ENCODE measurements at places on chromosomes 5 and 9.

DNA sequence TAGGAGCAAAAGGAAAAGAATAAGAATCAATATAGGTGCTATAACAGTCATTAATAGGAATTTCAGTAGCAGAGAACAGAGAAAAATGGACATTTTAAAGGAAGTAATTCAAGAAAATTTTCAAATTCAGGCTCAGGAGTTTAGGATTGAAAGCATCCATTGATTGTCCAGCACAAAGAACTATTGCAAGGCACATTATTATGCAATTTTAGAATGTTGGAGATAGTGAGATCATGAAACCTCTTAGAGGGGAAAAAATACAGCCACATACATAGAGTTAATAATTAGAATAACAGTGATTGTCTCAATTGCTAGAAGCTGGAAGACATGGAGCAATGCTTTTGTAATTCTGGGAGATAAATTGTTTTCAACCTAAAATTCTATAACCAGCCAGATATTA is 31.5 kb downstream of the CNTLN start:
- H3K36me3 ChIP-seq, result peaks cover 23% of the 10 kb centered on the region
- no peak overlapping the region for H3K27ac ChIP-seq
- H3K27me3 ChIP-seq, result no peaks in the 10 kb centered on the region
- no peak overlapping the region for H3K4me3 ChIP-seq
- no peaks in the 10 kb centered on the region for H3K4me1 ChIP-seq

GRCh38 chr9:13432904-13433303 is 153.4 kb upstream of the MPDZ start:
- no peaks in the 10 kb centered on the region for H3K4me1 ChIP-seq
- H3K36me3 ChIP-seq, result no peaks in the 10 kb centered on the region
- no peak overlapping the region for H3K4me3 ChIP-seq

DNA sequence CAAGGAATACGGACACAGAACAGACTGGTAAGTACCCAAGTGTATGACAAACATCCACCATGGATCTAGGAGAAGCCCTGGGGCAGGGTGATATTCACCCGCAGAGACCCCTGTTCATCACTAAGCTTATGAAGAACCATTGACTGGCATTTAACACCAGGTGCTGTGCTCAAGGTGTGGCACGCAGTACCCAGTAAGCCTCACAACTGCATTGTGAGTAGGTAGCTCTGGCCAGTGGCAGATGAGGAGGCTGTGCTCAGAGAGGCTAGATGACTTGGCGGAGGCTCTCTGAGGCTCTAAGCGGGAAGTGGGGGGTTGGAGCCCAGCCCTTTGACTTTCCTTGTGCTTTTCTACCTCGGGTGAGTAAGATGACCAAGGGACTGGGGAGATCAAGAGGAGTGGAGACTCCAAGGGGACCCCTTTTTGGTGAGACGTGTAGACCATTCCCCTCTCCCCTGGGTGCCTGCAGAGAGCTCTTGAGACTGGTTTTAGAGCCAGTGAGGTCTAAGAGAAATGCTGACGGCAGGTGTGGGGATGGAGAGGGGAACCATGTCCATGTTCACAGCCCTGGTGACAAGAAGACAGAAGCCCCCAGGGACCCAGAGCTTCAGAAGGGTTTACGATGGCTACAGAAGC is 70.8 kb downstream of the IL6ST start:
- no peak overlapping the region for H3K4me3 ChIP-seq
- H3K27ac ChIP-seq, result no peak overlapping the region
- no peak for DNase-seq

DNA sequence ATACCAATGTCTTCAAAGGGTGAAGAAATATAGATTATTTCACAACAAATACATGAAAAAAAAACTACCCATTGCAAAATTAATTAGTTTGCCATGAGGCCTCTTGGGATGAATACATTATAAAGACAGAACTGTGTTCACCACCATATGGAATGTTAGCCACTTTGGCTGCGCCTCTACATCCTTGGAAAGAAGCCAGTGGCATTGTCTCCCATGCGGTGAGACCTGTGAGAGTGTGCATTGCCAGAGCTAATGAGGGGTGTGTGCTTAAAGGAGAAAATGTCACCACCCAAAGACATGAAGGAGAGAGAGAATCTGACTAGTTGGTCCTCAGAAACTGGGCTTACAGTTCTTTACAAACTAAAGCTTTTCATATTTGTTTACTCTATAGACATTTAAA is 110.6 kb downstream of the PLPPR1 start:
- no peaks in the 10 kb centered on the region for H3K36me3 ChIP-seq
- no peak overlapping the region for H3K27ac ChIP-seq
- H3K4me1 ChIP-seq, result no peaks in the 10 kb centered on the region
- no peak for DNase-seq

DNA sequence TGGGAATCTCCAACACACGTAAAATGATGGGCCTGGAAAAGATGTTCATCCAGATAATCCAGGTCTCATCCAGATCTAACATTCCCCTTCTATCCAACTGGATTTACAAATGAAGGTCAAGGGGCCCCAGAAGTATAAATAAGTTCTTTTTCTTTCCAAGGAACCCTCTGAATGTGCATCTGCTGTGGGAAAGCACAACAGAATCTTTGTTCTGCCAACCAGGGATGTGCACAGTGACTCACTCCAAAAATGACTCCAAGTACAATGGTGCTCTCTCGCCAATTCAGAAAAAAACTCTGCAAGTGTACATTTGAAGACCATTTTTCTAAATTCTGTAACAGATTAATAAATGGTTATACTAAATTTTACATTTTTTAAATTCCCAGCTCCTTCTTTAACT is 12.4 kb downstream of the RAPGEF6 start:
- peaks cover 39% of the 10 kb centered on the region for H3K4me1 ChIP-seq
- DNase-seq, result no peak
- no peak overlapping the region for H3K27ac ChIP-seq
- peaks cover 10% of the 10 kb centered on the region for H3K36me3 ChIP-seq
- H3K27me3 ChIP-seq, result no peaks in the 10 kb centered on the region

- H3K36me3 ChIP-seq, result no peaks in the 10 kb centered on the region
- DNase-seq, result no peak
- no peak overlapping the region for H3K27ac ChIP-seq
- H3K4me3 ChIP-seq, result no peak overlapping the region
- no peaks in the 10 kb centered on the region for H3K4me1 ChIP-seq
- no peaks in the 10 kb centered on the region for H3K27me3 ChIP-seq
These were observed 1310.8 kb upstream of the WWC1 start for GRCh38 chr5:166980666-166981065.

DNA sequence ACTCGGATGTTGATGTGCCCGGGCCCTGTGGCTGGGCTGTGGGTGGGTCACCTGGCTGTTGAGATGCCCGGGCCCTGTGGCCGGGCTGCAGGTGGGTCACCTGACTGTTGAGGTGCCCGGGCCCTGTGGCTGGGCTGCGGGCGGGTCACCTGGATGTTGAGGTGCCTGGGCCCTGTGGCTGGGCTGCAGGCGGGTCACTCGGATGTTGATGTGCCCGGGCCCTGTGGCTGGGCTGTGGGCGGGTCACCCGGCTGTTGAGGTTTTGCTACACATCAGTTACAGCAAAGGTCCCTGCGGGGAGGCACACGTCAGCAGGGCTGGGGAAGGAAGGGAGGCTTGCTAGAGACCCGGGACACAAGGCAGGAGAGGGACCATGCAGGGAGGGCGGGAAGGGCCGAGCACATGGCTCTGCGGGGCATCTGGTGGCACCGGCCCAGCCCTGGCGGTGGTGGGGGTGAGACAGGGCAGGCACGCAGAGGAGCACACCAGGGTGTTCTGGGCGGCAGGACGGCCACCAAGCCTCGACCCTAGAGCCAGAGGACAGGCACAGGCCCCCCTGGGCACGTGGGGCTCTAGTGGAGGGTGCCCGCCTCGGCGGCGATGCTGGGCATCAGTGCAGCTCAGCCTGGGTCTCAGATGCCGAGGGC is 35.4 kb downstream of the PNPLA7 start:
- H3K4me3 ChIP-seq, result no peak overlapping the region
- no peaks in the 10 kb centered on the region for H3K36me3 ChIP-seq
- no peak overlapping the region for H3K27ac ChIP-seq
- no peaks in the 10 kb centered on the region for H3K4me1 ChIP-seq
- no peak for DNase-seq

DNA sequence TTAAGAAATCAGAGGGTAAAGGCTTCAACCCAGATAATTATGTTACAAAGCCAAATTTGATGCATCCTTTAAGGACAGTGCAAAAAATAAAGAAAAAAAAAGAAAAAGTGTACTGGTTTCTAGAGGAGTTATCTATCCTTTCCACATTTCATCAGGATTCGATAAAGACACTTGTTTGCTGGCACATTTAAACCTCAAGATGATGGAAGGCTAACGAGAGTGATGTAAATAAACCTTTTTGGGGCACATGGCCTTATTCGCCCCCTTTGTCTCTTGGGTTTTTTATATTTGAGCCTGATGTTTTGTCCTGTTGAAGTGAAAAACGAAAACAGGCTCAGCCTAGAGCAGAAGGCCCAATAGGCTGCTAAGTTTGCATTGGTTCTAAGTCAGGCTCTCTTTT is 416.5 kb downstream of the TAF11L14 start:
- no peak for DNase-seq
- H3K27me3 ChIP-seq, result no peaks in the 10 kb centered on the region
- no peak overlapping the region for H3K27ac ChIP-seq
- no peaks in the 10 kb centered on the region for H3K36me3 ChIP-seq
- no peaks in the 10 kb centered on the region for H3K4me1 ChIP-seq
- H3K4me3 ChIP-seq, result no peak overlapping the region

DNA sequence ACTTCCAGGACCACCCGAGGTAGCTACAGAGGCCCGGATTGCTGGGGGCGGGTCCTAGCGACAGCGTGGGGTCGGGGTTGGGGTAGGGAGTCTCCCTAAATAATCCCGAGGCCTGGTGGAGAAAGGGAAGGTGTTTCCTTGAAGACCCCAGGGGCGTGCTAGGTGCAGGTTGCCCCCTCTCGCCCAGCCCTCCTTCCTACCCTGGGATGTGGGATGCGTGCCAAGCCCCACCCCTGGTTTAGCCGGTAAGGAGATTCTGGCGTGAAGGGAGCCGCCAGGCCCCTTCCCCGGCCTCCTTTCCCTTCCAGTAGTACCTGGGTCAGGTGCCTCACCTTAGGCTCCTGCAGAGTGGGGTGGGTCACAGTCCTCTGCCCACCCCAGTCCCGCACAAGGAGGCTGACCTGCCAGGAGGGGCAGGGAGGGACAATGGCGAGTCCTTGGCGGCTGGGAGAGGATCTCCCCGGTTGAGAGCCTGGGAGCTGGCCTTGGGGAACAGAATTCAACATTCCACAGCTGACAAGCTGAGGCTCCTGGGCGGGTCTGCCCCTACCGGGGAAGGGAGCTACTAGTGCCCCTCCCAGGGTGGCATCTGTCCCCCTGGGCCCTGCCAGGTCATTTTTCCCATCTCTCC is 674 bp downstream of the TSPAN17 start:
- peak overlapping the region; percentile 91 for H3K4me3 ChIP-seq
- no peak for DNase-seq
- peak overlapping the region; percentile 74 for H3K27ac ChIP-seq
- no peaks in the 10 kb centered on the region for H3K36me3 ChIP-seq

DNA sequence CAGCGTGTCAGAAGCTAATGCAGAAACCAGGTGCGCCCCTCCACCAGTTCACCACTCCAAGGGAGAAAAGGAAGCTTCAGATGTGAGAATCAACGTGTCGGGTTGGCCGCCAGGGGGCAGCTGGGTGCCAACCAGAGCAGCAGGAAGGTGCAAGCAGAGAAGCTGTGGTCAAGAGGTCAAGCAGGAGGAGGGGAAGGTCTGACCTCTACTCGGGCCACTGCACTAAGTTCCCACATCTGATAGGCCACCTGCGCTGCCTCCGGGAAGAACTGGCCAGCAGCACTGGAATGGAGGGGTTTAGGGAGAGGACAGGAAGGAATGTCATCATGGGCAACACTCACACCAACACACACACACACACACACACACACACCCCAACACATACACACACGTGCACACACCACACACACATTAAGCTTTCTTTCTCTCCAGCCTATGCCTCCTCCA is 31.4 kb downstream of the ANXA6 start:
- DNase-seq, result peak; percentile 60
- H3K4me3 ChIP-seq, result no peak overlapping the region
- peaks cover 13% of the 10 kb centered on the region for H3K27me3 ChIP-seq
- peaks cover 16% of the 10 kb centered on the region for H3K4me1 ChIP-seq
- peaks cover 54% of the 10 kb centered on the region for H3K36me3 ChIP-seq
- H3K27ac ChIP-seq, result no peak overlapping the region

- peak overlapping the region; percentile 90 for H3K27ac ChIP-seq
- no peaks in the 10 kb centered on the region for H3K4me1 ChIP-seq
- H3K27me3 ChIP-seq, result no peaks in the 10 kb centered on the region
- peak; percentile 66 for DNase-seq
- peak overlapping the region; percentile 66 for H3K4me3 ChIP-seq
- peaks cover 9% of the 10 kb centered on the region for H3K36me3 ChIP-seq
These were observed 12.7 kb downstream of the ABLIM3 start for GRCh38 chr5:149153751-149154610.

DNA sequence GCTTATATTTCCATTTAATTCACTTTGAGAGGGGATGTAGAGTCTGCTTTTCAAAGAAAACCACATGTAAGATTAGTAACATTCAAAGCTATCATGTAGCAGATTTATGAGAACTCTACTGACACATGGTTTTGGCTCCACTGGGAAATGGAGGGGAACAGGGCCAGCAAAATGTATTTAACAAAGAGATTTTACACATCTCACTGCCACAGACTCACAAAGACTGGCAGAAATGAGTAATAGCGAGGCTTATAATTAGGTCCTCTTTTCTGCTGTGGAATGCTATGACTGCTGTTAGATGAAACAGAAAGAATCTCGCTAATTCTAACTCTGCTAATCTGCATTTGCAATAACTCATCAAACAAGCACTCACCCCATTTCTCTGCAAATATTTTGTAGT is 4.5 kb downstream of the DAP start:
- peaks cover under 1% of the 10 kb centered on the region for H3K27me3 ChIP-seq
- H3K27ac ChIP-seq, result peak overlapping the region; percentile 54
- H3K4me3 ChIP-seq, result peak overlapping the region; percentile 62
- peak; percentile 75 for DNase-seq

- H3K4me3 ChIP-seq, result peak overlapping the region; percentile 96
- DNase-seq, result peak; percentile 74
- H3K36me3 ChIP-seq, result peaks cover 43% of the 10 kb centered on the region
- H3K27me3 ChIP-seq, result peaks cover 2% of the 10 kb centered on the region
These were observed 830 bp downstream of the PRRC1 start for GRCh38 chr5:127518319-127518621.

GRCh38 chr5:94345257-94345656 is 273.1 kb downstream of the KIAA0825 start:
- H3K4me1 ChIP-seq, result no peaks in the 10 kb centered on the region
- H3K36me3 ChIP-seq, result 0 out of 2 replicates have a peak, but pooled peaks cover 9% of the 10 kb centered on the region
- H3K4me3 ChIP-seq, result no peak overlapping the region
- H3K27me3 ChIP-seq, result no peaks in the 10 kb centered on the region
